ENCODE measurements at places on chromosomes 7 and 10.

GRCh38 chr10:125633517-125633999 lies 49.4 kb downstream of the TEX36 start:
- DNase-seq, result no peak

DNA sequence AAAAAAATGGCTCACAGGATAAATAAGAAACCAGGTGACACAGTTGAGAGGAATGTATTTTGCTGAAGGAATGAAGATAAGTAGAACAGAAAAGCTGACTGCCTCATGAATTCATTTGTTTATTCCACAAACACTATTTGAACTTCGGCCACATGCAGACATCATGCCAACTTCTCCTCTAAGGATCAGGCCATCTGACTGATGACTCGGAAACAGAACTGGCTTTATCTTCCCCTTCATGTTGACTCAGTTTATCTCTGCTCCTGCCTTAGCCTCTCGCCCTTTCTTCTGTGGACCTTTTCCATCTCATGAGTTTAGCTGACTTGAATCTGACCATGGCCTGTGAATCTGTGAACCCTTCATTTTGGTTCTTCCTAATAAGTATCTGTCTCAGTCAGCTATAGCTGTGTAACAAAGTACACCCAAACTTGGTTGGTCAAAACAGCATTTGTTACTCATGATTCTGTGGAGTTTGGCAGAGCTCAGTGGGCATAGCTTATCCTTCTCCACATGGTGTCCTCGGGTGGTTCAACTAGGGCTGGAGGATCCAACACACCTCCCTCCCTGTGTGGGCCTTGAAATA lies 44.0 kb upstream of the GRID1 start:
- no peak for DNase-seq

- DNase-seq, result no peak
Observed at GRCh38 chr10:127298381-127298780, 102.0 kb upstream of the INSYN2A start.

DNA sequence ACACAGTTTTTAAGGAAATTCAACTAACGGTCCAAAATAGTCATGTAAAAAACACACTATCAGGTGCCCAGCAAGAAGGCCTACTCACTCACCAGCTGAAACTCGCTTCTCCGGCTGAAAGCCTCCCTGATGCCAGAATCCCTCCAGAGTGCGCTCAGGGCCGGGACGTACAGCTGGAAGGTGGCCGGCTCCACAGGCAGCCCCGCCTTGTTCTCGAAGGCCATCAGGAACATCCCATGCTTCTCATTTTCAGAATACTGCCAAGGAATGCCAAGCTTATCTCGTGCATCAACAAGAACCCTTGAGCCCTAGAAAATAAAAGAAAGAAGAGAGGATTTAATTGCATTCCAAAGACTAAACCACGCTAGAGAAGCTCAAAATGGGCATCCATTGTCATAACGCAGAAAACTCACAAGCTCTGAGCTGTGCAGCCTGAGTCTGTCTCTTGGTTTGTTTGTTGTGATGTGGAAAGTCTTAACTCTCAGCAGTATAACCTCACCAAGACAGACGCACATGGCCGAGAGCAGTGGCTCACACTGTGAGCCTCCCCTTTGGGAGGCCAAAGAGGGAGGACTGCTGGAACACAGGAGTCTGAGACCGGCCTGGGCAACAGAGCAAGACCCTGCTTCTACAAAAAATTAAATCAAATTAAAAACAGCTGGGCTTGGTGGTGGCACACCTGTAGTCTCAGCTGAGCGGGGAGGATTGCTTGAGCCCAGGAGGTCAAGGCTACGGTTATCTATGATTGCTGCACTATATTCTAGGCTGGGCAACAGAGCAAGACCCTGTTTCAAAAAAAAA lies 49.1 kb downstream of the GNA12 start:
- no peak for DNase-seq

DNA sequence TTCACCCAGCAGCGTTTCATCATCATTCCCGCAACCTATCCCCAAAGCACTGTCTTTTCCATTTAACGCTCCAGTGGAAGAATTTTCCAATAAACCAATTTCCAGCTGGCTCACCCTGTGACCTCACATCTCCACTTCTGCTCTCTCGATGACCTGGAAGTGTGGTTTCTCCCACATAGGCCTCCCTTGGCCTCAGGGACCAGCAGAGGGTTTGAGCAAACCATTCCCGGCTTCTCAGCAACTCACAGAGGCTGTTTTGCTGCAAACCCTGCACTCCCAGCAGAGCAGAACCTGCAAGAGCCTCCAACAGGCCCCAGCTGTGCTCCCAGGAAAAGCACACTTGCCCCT lies 523.0 kb upstream of the FOXK1 start:
- no peak for DNase-seq

DNA sequence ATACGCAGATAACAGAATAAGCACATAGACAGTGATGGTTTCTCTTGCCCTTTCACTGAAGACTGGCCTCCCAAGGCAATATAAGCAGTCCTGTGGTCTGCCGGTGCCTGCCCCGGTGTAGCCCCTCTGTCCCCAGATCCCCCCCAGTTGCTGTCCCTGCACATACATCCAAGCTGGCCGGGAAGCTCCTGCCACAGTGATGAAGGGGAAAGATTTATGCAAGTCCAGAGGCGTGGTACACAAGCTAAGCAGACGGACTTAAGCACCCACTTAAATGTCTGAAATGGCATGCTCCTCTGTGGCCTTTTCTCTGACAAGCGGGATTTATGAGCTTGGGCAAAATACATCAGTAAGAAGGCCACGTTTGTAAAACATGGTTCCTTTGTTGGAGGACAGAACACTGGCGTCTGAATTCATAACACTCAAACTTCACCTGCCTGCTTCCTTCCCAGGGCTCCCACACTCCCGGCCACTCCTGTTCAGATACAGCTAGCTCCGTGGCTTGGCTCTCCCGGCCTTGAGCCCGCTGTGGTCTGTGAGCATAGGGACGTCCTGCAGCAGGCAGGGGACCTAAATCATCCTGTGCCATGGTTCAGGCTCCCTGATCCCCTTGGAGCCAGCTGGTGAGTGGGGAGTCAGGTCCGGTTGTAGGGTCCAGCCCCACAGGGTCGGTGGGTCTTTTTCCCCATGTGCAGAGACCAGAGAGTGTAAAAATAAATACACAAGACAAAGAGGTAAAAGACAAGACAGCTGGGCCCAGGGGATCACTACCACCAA lies 61.7 kb upstream of the PPP2R2D start:
- no peak for DNase-seq

GRCh38 chr10:132967540-132967939 lies 25.2 kb upstream of the CFAP46 start:
- DNase-seq, result no peak

DNA sequence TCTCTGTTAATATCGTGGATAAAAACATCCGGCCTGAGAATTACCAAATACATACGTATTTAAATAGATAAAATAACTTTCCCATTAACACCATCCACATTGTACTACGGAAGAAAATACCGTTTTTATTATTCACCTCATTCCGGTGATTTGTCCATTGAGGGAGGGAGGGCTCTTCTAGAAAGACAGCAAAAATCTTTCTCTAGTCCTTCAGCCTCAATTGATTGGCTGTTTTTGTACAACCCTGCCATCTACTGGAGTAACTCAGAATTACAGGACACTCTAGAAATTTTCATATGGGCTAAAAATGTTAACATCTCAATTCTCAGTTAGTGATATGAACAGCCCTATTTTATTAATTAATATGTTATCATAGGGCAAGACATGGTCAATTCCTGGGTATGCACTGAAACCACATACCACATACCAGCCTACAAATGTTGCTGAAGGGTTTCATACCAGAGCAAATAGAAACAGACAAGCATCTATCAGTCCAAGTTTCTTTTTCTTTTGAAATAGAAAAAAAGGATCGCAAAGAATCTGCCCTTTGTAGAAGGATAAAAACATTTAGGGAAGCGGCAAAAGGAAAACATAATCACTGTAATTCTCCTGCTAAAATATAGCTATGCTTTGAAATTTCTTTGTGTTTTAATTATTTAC lies 55.8 kb upstream of the CDCA7L start:
- peak; percentile 71 for DNase-seq

GRCh38 chr7:149733131-149733923 lies 40.1 kb downstream of the ZNF467 start:
- no peak for DNase-seq

DNA sequence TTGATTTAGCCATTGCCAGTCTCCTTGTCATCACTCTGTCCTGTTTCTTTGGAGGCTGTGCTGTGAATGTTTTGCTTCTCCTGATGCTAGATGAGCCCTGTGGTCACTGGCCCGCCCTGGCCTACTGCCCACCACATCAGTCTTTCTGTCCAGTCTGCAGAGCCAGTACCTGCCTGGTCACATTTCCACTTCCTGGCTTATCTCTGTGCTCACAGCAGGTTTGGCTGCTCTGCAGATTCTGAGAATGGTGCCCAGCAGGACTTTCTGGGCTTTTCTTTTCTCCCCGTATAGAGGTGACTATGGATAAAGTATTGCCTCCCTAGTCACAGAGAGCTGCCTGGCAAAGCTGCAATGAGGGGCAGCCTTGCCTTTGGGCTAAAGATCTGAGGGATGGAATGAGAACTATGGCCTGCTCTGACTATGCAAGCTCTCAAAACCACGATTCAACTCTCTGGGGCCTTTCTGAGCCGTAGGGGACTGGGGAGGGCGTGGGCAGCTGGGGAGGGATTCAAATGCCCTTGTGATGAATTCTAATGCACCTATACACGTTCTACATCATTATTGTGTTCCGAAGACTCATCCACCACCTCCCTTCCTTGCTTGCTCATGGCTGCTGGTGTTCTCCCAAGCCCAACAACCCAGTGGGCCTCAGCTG lies 410.4 kb upstream of the NPVF start:
- DNase-seq, result no peak

GRCh38 chr7:96612034-96612433 lies 97.6 kb downstream of the SEM1 start:
- no peak for DNase-seq

- DNase-seq, result no peak
Observed at GRCh38 chr7:96789914-96790313, 80.3 kb upstream of the SEM1 start.

DNA sequence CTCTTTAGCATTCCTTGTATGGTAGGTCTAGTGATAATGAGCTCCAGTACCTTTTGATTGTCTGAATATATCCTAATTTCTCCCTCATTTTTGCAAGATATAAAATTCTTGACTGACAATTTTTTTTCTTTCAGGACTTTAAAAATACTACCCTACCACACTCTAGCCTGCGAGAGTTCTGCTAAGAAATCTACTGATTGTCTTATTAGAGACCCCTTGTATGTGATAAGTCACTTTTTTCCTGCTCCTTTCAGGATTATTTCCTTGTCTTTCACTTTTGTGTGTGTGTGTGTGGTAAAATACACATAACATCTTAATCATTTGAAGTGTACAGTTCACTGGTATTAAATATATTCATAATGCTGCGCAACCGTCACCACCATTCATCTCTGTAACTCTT lies 68.7 kb upstream of the PPP1R9A start:
- no peak for DNase-seq

- no peak for DNase-seq
Observed at GRCh38 chr10:227014-227413, 91.8 kb downstream of the ZMYND11 start.

- peak; percentile 20 for DNase-seq
Observed at GRCh38 chr10:19958787-19959186, 142.6 kb downstream of the PLXDC2 start.

DNA sequence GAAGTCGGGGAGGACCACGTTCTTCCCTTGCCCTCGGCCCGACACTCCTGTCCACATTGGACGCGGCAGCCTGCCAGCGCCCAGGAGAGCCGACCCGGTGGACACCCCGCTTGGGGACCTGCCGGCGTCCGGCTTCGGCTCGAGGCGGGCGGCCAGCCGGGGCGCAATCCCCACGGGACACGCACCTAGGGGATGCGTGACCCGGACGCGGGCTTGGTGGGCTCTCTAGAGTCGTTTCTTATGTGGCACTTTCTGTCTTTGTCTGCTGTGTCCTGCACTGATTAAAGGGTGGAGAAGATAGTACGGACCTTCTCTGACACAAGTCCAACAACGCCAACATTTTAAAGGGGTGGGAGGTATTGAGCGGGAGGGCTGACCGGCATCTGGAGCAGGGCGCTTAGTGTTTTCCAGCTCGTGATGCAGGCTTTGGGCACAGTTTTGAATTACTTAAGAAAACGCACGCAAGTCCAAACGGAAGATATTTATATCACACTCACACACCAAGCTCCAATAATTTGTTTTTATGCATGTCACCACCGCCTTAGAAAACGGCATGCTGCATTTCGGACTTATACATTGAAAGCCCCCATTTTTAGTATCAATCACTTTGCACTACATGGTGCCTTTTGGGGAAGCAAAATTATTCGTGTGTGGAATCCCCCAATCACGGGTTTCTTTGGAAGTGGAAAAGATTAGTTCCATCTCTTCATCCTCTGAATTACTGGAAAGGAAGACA lies 3.9 kb upstream of the SPAG6 start:
- no peak for DNase-seq

Measured in GM20000 (cell line).